ENCODE measurements at places on chromosomes 2 and 18. TPM values are rescaled to one million over a fixed set of nuclear protein-coding genes. Genes with fewer than 3 reads are reported as not detected.

MC2R gene
- total RNA-seq, result not detected

MYO1B gene
- total RNA-seq, result 14.3 TPM

C2orf80 gene
- total RNA-seq, result not detected

RAB31 gene
- 0.34 TPM for total RNA-seq

LDLRAD4 gene
- total RNA-seq, result 23.7 TPM

SGPP2 gene
- 14.8 TPM for total RNA-seq

CYS1 gene
- total RNA-seq, result 1.6 TPM

VIT gene
- not detected for total RNA-seq

ALK gene
- total RNA-seq, result not detected

GREB1 gene
- total RNA-seq, result 0.27 TPM

C2orf78 gene
- not detected for total RNA-seq

REG3A gene
- not detected for total RNA-seq

POTEI gene
- not detected for total RNA-seq

KANSL3 gene
- total RNA-seq, result 64.0 TPM

REG3G gene
- total RNA-seq, result not detected

UGT1A9 gene
- total RNA-seq, result not detected

SPC25 gene
- 21.4 TPM for total RNA-seq

ANKRD30BL gene
- total RNA-seq, result not detected

NYAP2 gene
- not detected for total RNA-seq

NCK2 gene
- 68.3 TPM for total RNA-seq

BOLL gene
- not detected for total RNA-seq

RASGRP3 gene
- 13.9 TPM for total RNA-seq

EPB41L5 gene
- 1.8 TPM for total RNA-seq

PAX8 gene
- 0.66 TPM for total RNA-seq

HOXD12 gene
- not detected for total RNA-seq

EMILIN2 gene
- 25.3 TPM for total RNA-seq

Data from T-helper 1 cell treated with Interleukin-12 subunit alpha and Interleukin-12 subunit beta and Interleukin-4 antibody, amounts not matched to agents 30 ng/mL and 1 ng/mL, for 36 hours (primary cell).